ENCODE measurements at places on chromosomes 12 and 14. TPM values are rescaled to one million over a fixed set of nuclear protein-coding genes. Genes with fewer than 3 reads are reported as not detected.

DNA sequence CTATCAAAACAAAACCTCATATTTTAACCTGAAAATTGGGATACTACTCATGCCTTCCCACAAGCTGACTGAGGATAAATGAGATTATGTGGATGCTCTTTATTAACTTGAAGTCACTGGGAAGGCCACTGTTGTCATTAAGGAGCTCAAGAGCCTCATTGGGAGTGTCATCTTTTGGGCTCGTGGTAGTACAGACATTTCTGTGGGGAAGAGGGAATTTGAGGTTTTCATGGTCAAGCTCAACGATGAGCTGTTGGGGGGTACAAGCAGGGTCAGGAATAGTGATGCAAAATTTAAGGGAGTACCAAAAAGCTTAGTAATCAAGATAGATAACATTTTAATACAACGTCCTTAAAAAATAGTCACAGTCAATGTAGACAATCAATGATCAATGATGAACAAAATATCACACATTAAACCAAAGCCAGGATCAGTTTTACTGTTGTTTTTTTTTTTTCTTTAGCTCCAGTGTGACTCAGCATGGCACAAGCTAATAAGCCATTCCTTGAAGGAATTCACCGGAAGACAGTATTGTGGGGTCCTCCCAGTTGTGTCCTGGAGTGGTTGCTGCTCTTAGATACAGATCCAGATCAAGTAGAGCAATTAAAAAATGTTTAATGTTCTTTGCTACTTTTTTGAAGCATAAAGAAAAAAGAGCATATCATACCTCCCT is 130.9 kb downstream of the C12orf75 start:
- no peak for DNase-seq

GRCh38 chr14:76985540-76986230 is 42.8 kb downstream of the IRF2BPL start:
- no peak for DNase-seq

- DNase-seq = no peak
These were observed 1.5 kb upstream of the KRT6A start for GRCh38 chr12:52494518-52494917.

GRCh38 chr14:97033556-97034081 is 236.4 kb downstream of the VRK1 start:
- no peak for DNase-seq

- DNase-seq = no peak
These were observed 175.8 kb downstream of the CALM1 start for GRCh38 chr14:90572441-90573150.

GRCh38 chr14:48725051-48725734 is 861.0 kb downstream of the RPS29 start:
- DNase-seq = no peak

DNA sequence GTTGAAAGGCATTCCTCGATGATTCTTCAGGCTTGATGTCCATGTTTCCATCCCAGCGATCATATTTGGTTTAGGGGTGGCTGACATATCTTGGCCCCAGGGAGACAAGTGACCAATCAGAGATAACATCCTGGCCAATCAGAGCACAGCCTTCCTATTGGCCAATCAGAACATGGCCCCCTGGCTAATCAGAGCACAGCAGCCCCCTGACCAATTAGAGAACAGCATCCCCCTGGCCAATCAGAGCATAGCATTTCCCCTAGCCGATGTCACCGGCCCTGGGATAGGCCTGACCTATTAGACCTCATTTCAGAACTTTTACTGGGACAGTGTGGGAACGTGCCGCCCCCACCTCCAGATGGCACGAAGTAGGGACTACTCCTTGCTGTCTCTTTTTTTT is 182.2 kb downstream of the AACS start:
- no peak for DNase-seq

DNA sequence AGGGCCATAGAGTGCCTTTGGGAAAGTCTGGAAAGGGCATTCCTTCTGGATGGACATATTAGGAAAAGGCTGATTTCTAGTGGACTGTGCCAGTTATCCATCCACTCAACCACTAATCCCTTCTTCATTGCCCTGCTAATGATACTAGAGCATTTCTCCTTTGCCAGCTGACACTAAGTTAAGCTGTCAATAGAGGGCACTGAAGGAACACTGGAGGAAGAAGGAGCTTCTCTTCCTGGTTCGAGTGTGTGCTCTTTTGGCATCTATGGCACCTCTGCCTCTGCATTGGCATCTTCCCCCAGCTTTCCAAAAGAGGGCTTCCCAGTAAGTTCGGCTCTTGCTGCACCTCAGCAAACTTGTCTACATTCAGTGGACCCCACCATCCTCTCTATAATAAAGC is 165.4 kb downstream of the DERA start:
- DNase-seq = no peak

DNA sequence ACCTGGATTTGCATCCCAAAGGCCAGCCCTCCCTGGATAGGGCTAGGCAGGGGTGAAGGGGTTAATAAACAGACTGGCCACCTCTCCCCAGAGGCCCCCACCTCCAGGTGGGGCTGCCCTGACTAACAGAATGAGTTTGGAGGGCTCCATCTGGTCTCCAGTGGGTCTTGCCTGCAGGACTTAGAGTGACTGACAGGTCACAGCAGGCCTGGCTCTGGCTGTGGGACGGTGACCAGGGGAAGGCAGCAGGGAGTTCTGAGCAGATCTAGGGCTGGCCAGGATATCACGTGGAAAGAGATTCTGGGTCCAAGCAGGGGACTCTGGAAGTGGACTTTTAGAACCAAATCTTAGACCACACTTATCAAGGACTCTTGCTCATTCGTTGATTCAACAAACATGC is 40.9 kb upstream of the LHX5 start:
- DNase-seq = no peak

CYP46A1 gene
- 0.62 TPM for polyA plus RNA-seq

NUBPL gene
- 7.4 TPM for polyA plus RNA-seq

SLC25A47 gene
- polyA plus RNA-seq = 0.09 TPM

NR1H4 gene
- 0.23 TPM for polyA plus RNA-seq
